ENCODE measurements at places on chromosomes 7 and 10.

- no peak for DNase-seq
Measured at GRCh38 chr10:65847436-65848230, 1078.2 kb upstream of the LRRTM3 start.

DNA sequence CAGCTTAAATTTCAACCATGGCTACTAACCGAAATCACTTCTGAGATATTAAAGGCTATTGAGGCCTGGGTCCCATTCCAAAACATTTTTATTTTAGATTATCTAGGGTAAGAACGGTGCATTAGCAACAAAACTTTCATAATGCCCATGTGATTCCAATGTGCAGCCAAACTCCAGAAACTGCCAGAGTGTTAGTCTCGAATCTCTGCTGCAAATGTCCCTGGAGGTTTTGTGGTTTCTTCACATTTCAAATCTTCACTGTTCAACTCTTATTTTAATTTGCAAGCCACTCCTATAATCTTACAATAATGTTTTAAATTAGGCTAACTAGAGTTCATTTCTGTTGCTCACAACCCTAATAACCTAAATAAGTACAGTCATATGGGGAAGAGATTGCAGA lies 357.0 kb downstream of the PHF14 start:
- no peak for DNase-seq

DNA sequence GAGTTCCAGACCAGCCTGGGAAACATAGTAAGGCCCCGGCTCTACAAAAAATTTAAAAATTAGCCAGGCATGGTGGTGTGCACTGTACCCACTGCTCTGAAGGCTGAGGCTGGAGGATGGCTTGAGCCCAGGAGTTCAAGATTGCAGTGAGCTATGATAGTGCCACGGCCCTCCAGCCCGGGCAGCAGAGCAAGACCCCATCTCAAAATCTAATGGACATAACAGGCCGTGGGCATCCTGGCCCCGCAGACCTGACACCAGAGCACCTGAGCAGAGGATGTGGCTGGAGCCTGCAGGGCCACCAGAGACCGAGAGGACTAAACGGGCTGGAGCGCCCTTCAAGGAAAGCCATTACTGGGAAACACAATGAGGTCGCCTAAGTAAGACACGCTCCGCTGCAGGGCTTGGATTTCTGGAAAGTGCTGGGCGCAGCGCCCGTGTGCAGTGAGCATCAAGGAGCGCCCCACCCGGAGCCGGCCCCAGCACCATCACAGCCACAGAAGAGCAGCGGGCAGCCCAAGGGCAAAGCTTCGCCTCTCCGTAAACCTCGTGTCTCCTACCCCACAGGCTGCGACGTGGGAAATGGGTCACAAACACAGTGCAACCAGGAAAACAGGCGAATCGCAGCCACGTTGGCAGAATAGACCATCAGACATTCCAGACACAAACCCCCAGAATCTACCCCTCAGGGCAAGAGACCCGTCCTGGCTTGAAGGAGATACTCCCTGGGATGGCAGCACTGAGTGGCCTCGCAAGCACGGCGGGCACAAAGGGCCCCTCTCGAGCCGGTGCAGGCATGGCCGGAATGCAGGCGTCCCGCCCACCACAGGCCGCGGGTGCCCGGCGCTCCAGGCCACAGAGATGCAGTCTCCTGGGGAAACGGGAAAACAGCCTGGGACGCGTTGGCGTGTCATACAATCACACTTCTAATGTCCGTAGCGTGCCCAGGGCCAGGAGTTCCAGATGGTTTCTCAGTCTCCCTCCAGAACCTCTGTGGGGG lies 4.9 kb downstream of the RADIL start:
- no peak for DNase-seq

DNA sequence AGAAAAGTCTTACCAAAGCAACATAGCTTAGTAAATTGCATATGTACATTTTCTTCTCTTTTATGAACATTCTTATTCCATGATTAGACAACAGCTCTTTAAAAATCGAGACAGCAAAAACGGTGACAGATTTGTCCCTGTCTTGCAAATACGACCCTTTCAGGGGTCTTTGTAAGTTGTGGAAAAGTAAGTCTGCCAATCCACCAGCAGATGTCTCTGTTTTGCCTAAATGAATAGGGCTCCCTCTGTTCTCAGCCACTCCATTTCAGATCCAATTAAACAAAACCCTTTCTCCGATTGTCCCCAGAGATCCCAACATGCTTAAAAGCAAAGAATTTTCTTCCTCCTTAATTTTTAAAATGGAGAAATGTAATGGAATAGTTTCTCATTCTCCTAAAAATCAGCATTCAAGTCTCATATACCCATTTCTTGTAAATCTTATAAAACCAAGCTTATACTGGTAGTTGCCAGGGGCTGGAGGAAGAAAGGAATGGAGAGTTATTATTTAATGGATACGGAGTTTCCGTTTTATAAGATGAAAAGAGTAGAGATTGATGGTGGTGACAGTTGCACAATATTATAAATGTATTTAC lies 61.0 kb upstream of the NFE2L3 start:
- DNase-seq, result no peak

DNA sequence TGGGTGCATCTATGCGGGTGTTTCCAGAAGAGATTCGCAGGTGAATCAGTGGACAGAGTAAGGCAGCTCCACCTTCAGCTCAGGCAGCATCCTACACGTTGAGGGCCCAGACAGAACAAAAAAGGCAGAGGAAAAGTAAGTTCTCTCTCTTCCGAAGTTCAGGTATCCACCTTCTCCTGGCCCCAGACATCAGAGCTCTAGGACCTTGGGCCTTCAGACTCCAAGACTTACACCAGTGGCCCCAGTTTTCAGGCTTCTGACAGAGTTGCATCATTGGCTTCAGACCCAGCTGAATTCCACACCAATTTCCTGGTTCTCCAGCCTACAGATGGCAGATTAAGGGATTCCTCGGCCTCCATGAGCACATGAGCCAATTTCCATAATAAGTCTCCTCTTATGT lies 102.2 kb upstream of the GPR26 start:
- DNase-seq, result no peak

GRCh38 chr10:74836877-74837276 lies 10.5 kb downstream of the KAT6B start:
- no peak for DNase-seq

DNA sequence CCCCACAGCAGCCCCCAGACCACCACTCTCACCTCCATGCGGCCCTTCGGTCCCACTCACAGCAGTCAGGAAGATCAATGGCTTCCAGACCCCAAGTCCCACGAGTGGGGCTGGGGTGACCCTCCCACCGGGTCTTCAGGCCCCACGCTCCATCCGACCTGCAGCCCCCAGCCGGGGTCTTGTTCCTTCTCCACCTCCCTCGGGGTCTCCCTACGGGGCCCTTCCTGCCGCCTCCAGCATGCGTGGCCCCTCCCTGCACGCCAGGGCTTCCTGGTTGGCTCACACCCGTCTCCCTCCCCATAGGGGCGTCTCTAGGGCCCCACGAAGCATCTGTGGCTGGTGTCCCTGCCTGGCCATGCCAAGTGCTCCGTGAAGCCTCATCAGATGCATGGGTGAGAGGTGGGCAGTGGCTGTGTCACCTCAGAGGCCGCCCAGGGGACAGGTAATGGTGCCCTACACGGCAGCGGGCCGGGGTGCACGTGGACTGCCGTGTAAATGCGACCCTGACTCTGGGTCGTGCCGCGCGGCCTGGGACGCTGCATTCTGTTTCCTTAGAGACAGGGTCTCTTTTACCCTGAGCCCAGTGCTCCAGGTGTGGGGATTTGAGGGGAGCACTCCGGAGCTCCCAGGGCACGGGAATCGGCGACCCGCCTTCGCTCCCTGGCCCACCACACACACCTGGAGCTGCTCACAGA lies 19.9 kb downstream of the ADAP1 start:
- no peak for DNase-seq

DNA sequence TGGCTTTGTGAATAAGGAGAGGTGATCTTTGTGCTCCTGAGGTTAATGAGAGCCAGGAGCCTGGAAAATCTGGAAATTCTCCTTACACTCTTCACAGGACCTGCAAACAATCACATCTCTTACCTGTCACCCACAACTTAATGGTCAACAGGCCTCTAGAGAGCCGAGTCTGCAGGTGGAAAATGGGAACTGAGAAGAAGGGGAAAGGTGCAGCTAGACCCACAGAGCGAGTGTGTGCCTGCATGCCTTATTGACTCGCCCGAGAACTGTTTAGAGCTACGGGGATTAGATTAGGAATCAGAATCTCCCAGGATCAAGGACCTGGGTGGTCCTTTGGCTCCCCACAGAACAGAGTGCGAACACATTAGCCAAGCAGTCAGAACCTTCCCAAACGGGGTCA lies 329.6 kb downstream of the PTEN start:
- no peak for DNase-seq

DNA sequence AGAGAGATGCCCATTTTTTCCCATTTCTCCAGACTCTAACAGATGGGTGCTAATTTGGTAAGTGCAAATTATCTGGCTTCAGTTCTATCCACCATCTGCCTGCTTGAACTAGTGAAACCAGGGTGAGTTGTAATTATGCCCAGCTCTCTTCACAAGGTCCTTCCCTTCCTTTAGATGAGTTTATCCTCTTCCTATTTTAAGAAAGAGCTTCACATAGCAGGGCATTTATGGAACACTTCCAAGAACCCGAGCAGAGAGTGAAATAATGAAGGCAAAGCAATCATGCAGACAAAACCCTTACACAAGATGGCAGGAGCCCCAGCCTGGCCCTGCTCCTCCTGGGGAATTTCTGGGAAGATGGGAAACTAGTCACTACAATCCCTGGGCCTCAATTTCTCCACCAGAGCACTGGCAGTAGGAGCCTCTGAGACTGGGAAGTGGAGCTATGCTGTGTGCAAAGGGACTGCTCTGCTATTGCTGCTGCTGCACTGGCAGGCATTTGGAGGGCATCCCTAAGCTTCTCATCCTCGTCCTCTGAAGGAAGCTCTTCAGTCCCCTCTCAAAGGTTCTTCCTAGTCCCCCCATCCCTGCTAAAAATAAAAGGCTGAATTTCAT lies 33.7 kb upstream of the PLXNA4 start:
- no peak for DNase-seq

GRCh38 chr7:24965831-24966708 lies 13.9 kb downstream of the OSBPL3 start:
- no peak for DNase-seq

DNA sequence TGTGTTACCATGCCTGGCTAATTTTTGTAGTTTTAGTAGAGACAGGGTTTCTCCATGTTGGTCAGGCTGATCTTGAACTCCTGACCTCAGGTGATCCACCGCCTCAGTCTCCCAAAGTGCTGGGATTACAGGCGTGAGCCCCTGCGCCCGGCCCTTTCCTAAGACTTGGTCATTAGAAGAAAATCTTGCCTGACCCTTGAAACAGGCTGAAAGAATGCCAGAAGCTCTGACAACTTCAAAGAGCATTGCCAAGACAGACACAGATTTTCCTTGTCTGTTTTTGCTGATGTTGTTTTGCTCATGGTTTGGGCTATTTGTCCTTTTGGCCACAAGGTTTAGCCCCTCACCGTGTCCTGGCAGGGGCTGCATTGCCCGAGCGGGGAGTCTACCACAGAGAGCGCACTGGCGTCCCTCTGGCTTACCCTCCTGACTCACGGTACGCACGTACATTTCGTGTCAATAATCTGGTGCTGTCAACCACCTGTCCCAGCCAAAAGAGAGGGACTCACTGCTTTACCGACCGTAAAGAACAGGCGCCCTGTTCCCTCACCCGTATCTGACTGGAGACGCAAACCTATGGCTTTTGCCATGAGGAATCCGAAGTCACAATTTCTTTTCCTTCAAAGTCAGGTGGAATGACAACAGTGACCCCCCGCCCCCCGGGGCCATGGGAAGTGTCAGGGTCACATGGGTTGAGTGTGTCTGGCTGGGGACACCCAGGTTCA lies 10.1 kb upstream of the INPP5A start:
- DNase-seq, result no peak

- DNase-seq, result no peak
Measured at GRCh38 chr10:68301790-68302502, 29.9 kb upstream of the HNRNPH3 start.

GRCh38 chr10:121854809-121855445 lies 72.9 kb downstream of the ATE1 start:
- no peak for DNase-seq

GRCh38 chr10:47379445-47379785 lies 4.7 kb downstream of the ZNF488 start:
- no peak for DNase-seq

DNA sequence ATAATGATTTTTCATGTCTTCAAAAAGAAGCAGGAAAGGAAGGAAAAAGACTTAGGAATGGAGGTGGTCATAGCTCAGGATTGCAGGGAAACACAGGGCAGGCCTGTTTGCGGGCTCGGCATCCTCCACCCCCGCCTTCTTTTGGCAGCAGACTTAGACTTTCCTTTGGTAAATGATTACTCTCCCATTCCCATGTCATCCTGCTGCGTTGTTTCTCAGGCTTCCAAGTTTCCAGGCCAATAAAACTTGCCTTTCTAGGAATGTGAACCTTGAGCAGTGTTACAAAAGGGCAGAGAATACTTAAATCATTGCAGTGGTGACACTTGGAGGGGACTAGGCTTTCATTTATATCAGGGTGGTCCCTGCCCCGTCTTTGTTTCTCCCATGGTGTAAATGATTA lies 34.0 kb upstream of the DGKB start:
- no peak for DNase-seq

DNA sequence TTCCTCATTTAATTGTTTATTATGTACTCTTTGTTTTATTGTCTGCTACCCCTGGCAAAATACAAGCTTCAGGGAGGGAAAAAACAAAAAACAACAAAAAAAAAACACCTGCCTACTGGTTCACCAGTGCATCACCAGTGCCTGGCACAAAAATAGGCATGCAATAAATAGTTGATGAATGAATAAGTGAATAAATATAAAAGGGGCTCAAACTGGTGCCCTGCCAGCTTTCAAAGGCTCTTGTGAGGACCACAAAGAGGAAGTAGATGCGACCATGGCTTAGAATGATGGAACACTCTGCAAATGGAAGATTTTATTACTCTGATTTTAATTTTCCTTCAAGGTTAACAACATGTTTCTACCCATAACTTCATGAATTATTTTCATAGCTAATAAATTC lies 213.0 kb upstream of the INHBA start:
- DNase-seq, result no peak

DNA sequence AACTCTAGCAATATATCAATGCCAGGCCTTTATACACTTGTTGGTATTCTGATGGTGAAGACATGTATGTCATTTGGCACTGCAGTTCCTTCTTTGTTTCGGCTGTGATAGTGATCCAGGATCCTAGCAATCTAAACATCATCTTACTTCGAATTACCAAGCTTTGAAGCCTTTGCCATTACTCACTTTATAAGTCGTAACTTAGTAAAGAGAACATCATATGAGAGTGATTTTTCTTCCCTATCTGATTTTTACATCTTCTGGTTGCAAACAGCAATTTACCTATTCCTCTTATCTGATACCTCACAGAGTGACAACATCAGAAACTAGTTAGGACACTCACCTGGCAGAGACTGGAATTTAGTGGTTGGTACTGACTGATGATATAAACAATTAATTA lies 7.6 kb upstream of the BPGM start:
- no peak for DNase-seq

DNA sequence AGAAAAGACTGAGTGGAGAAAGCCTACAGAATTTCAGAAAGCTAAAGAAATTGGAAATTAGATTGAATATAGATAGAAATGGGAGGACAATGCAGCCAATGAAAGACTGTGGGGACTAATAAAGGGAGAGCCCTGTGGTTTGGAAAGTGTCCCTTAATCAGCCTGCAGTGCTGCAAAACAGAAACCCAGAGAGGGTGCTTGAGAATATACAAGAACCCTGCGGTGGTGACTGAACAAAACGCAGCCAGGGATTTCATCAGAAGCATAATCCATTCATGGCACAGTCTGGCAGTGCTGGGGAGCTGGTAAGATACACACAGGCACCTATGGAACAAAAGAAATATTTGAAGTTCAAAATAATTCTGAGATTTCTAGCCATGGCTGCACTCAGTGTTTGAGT lies 19.1 kb downstream of the CEP41 start:
- DNase-seq, result no peak
